ENCODE measurements at places on chromosomes 12 and 14.

- peak; percentile 85 for DNase-seq
Measured at GRCh38 chr14:50335989-50336824, 24.1 kb downstream of the DMAC2L start.

GRCh38 chr14:21087294-21088091, 11.0 kb downstream of the ZNF219 start:
- DNase-seq: peak; percentile 99

- DNase-seq: no peak
Measured at GRCh38 chr12:50514526-50515276, 9.9 kb downstream of the DIP2B start.

GRCh38 chr14:68088451-68088854, 268.9 kb downstream of the RAD51B start:
- DNase-seq: peak; percentile 53

GRCh38 chr12:26520869-26521268, 312.1 kb downstream of the ITPR2 start:
- DNase-seq: no peak

DNA sequence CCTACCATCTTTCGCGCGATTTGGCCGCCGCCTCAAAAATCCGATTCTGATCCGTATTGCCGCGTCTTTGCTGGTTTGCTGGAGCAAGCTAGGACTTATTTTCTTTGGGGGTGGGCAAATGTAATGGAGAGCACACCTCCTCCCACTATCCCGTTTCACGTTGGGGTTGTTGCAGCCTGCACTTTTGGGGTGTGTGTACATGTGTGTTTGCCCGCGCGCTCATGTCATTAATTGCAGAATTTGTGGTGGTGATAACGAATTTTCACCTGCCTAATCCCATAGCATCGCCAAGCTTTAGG, 657 bp downstream of the METAP2 start:
- DNase-seq: no peak

GRCh38 chr14:46250113-46250703, 401.4 kb downstream of the RPL10L start:
- peak; percentile 64 for DNase-seq

DNA sequence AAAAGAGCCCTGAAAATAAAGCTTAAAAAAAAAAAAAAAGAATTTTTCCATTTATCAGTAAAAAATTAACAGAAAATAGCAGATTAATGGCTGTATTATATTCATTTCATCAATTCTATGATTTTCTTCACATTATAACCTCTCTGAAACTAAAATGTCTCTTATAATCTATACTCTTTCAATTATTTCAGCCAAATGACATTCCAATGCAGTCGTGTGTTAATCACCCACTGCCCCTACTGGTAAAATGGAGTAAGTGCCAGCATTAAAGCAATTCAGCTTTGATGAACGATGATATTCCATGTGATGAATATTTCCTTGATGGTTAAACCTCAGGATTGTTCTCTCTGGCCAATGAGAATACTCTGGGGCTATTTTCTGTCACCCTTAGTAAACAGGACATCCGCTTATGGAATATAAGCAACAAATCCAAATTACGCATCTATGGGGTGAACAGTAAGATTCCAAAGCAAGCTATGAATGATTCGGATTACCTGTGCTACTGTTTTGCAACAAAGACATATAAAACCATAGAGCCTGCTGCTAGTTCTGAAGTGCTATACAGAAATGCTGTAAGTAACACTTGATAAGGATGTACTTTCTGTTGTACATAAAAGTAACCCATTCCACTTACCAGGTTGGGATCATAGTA, 20.3 kb upstream of the SYCP3 start:
- peak; percentile 63 for DNase-seq

DNA sequence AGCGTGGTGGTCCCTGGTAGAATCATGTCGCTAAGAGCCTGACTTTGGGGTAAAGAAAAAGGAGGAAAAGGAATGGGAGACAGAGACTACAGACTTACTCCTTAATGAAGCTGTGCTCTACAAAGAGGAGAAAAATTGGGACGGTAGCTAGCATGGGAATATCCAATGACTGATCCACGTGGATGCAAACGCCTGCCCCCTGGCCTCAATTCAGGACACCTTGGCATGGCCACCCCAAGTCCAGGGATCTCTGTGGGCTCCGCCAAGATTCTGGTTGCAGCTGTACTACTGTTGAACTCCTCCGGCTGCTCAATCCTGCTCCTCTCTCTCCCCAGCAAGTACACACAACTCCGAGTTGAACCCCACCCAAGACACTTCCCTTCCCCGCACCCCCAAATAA, 70.5 kb upstream of the DIO3 start:
- no peak for DNase-seq

DNA sequence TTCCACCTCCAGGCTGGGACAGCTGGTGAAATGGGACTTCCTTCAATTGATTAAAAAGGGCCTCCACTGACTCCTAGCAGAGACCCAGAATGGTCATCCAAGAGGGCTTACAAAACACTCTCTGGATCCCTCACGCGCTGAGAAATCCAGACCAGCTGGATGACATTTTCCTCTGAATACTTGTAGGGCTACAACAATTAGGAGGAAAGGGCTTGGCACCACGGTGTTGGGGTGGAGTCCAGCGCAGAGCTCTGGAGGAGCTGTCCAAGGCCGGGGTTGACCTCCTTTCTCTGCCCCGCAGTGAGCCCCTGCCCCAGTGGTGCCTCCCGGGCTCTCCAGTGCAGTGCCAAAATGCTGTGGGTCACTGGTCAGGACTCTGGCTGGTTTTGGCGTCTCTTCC, 189.0 kb upstream of the CCND2 start:
- no peak for DNase-seq

DNA sequence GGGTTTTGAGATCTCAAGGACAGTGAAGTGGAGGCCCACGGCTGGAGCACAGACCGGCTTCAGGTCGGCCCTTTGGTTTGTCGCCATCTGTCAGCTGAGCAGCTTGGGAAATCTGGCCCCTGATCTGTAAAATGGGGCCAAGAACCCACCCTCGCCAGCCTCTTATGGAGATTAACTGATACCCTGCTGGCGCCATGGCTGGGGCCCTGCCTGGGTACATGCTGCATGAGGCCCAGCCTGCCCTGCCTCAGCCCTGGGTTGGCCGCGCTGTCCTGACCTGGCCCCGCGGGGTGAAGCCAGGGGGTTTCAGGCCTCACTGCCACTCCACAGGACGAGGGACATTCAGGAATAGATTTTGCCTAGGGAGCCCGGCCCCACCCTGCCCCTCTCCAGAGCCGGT, 33.9 kb upstream of the MEG3 start:
- no peak for DNase-seq

GRCh38 chr12:118714500-118714899, 266.8 kb upstream of the SRRM4 start:
- no peak for DNase-seq

- DNase-seq: no peak
Measured at GRCh38 chr12:48789858-48790326, 1.0 kb upstream of the ADCY6 start.

- no peak for DNase-seq
Measured at GRCh38 chr14:39873791-39874190, 441.6 kb upstream of the FBXO33 start.

GRCh38 chr12:101697930-101698799, 725 bp downstream of the CHPT1 start:
- peak; percentile 72 for DNase-seq

DNA sequence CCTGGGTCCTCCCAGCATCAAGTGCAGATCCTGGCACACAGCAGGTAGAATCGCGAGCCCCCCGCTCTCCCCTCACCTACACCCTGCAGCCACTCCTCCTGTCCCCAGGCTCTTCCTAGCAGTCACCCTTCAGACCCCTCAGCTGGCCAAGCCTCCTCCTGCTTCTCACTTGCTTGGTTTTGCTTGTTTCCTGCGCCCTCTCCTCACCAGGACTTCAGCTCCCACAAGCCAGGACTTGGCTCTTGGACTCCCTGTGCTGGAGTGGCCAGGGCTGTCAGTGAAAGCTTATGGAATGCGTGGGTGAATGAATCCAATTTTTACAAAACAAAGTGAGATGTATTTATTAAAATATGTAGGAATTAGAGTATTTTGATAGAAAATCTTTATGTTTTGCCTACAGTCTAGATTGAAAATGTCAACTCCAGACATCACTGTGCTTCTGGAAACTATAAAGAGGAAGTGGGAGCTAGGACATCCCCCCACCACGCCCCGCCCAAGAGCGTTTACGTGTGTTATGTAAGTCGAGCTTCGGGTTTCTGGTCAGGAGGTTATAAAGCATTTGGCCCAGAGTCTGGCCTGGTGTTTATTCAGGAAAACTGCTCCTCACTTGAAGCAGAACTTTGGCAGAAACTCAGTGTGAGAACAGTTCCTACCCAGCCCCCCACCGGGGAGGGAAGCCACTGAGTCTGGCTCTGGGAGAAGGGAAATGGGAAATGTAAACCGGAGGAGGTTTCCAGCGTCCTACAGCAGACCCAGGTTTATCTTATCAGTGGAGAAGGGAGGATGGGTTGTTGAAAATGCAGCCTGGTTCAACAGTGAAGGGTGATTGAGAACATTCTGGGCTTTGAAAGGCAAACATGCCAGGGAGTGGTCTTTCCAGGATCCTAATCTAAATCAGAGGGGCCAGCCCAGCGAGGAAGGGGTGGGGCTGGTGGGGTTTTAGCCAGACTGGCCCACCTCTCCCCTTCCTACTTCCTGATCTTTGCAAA, 8.8 kb downstream of the ALDH2 start:
- DNase-seq: peak; percentile 85

DNA sequence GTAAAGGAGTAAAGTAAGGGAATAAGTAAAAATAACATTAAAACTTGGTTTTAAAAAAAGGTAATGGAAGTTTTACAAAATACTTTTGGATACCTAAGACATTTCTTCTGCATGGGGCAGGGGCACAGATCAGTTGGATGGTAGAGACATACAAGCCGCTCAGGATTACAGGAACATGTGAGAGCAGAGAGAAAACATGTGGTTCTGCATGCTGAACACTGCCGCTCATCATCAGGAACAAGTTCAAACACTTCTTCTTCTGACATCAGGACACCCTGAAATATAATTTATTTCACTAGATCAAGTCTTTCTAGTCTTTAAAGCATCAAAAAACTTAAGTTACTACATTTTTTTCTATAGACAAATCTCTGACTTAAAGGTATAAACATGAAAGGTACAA, 60.9 kb upstream of the SLC6A13 start:
- DNase-seq: no peak

- no peak for DNase-seq
Measured at GRCh38 chr14:98931911-98932310, 340.1 kb downstream of the BCL11B start.

GRCh38 chr14:95291859-95292542, 27.7 kb downstream of the CLMN start:
- DNase-seq: peak; percentile 73

- DNase-seq: no peak
Measured at GRCh38 chr12:94282675-94283074, 134.3 kb downstream of the PLXNC1 start.

GRCh38 chr12:26750531-26751175, 82.3 kb downstream of the ITPR2 start:
- DNase-seq: peak; percentile 82

DNA sequence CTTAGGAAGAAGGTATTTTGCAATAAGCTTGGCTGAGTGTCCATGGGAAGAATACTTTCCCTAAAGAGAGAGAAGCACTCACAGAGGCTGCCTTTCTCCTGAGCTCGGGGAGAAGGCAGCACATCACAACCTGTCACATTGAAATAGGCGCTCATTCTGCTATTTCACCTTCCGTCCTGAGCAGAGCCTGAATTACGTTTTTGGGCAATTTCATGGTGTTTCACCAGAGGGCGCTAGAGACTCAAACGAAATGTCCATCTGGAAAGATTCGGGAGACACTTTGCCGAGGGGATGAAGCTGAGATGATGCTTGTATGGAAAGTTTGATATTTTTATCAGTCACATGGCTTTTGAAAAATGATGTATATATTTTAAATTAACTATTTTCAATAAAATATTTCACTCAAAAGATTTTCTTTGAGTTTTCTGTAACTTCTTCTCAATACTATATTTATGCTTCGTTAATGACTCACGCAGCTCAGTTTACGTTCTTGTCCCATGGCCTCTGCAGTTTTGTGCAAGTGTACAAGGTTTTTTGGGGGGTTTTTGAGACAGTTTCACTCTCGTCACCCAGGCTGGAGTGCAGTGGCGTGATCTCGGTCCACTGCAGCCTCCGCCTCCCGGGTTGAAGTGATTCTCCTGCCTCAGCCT, 17.4 kb upstream of the B4GALNT3 start:
- DNase-seq: peak; percentile 57

GRCh38 chr14:99047441-99048031, 224.5 kb downstream of the BCL11B start:
- no peak for DNase-seq

DNA sequence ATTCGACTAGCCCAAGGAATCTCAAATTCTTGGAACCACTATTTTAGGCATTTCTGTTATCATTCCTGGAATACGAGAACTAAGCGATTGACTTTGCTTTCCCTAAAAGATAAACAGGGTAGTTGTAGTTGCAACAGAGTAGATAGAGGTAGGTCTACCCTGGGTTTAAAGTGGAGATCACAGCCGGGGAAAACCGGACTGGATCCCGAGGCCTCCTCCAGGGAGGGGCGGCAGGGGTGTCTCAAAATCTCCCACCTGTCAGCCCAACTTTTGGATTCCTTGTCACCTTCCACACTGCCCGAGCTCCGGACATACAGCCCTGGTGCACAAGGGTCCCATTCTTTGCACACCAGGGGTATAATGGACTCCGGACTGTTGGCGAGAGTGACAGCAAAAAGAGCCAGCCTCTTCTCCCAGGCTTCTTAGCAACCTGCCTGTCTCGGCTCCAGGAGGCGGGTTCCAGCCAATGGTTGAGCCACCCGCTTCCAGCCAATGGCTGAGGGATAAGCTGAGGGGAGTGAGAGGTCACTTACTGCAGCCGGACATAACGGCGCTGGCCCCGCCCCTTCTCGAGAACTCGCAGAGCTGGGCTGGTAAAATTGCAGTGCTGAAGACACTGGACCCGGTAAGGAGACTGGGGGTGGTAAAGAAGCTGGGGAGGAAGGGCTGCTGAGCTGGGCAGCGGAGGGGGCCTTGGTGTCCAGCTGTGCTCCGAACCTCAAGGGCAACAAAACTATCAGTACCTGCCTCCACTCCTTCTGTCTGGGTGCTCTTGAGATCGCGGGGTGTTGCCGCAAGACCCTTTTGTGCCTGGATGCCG, at the start of gene SUOX:
Gene SUOX, plus strand, starts transcription at position 562 of the 820 bp plus-strand sequence. CDS start 4,946 bp downstream, outside the sequence.
- peak; percentile 72 for DNase-seq

DNA sequence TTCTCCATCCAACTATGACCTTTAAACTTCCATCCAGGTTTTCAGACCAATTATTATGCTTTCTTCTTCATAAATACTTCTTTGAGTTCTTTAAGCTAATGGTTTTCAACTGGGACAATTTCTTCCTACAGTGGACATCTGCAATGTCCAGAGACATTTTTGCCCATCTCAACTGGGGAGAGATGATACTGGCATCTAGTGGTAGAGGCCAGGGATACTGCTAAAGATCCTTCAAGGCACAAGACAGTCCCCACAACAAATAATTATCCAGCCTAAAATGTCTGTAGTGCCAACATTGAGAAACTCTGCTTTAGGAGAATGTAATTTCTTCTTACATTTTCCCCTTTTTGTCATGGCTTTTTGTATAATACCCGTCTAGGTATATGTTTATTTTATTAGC, 10.6 kb downstream of the TRHDE start:
- DNase-seq: no peak

- DNase-seq: no peak
Measured at GRCh38 chr12:106598003-106598402, 15.2 kb downstream of the RFX4 start.

GRCh38 chr12:67694306-67694900, 45.9 kb downstream of the DYRK2 start:
- no peak for DNase-seq
